ENCODE measurements at places on chromosomes 1 and 21. TPM values are rescaled to one million over a fixed set of nuclear protein-coding genes. Genes with fewer than 3 reads are reported as not detected.

DNA sequence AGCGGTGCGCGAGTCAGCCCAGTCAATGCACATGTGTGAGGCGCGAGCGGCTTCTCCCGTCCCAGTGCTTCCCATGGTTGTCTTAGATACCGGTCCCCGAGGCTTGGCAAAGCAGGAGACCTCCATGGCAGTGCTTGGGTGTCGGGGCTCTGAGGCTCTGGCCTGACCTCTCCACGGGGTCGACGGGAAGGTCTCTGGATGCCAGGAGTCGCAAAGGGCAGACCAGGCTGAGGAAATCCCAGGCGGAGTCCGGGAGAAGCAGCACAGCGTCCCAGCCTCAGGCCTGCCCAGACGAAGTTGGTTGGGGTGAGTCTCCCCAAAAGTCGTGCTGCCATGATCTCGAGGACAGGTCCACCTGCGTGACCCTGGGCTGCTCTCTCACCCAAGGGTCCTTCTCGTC, 3881.6 kb downstream of the SRGAP2C start:
- DNase-seq, result no peak

DNA sequence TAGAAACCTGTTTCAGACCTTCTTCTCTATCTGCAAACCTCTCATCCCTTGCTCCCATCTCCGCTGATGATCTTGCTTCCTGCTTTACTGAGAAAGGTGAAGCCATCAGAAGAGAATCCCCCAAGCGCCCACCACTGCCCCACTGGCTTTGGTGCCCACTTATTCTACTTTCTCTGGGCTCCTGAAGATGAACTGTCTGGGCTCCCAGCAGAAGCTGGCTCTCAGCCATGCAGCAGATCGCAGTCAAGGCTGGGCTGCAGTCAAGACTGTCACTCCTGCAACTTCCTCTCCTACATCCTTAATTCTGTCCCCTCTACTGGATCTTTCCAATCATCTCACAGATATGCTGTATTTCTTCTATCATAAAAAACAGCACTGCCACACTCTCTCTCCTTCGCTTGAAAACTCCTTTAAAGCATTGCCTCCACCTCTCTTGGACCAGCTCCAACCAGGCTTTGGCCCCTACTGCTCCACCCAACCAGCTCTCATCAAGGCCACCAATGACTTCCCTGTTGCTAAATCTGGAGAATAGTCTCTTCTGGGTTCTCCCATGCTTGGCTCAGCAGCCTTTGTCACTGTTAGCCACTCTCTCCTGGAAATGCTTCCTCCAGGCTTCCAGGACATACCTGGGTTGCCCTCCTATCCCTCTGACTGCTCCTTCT, 25.8 kb downstream of the TRIM62 start:
- DNase-seq, result no peak

GRCh38 chr1:52534928-52535764, 17.7 kb downstream of the TUT4 start:
- no peak for DNase-seq

DNA sequence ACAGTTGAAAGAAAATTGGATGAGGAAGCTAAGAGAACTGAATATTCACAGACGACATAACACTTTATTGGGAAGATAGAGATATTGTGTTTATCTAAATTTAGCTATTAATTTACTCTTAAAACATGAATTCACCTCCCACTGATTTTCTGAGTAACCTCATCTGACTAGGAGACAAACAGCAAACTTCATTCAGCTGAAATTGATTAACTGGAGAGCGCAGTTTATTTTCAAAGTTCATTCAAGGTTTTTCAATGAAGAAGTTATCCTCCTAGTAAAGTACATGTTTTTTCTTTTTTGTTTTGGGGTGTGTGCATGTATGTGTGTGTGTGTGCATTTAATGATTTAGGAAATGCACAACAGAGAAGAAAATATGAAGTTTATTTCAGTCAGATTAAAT, 215.0 kb downstream of the KCNT2 start:
- DNase-seq, result no peak

GRCh38 chr1:191558379-191558778, 599.9 kb upstream of the RGS18 start:
- DNase-seq, result no peak

GRCh38 chr1:116971258-116971860, 30.2 kb upstream of the CD101 start:
- no peak for DNase-seq

GRCh38 chr1:98385652-98386051, 275.9 kb upstream of the SNX7 start:
- DNase-seq, result no peak

- no peak for DNase-seq
These were observed 151.0 kb downstream of the FMN2 start for GRCh38 chr1:240242601-240243144.

- DNase-seq, result peak; percentile 74
These were observed 28.6 kb downstream of the AKNAD1 start for GRCh38 chr1:108828074-108828961.

GRCh38 chr1:100077531-100077930, 55.2 kb downstream of the SASS6 start:
- DNase-seq, result no peak

- DNase-seq, result no peak
These were observed 276.4 kb upstream of the B3GALT2 start for GRCh38 chr1:193462629-193463320.

GRCh38 chr1:8889925-8890785, 11.7 kb upstream of the ENO1 start:
- peak; percentile 83 for DNase-seq

The ERICH3 gene
- total RNA-seq, result not detected

The SLC16A4 gene
- 412 TPM for total RNA-seq

The LINGO4 gene
- not detected for total RNA-seq

The LPAR3 gene
- 0.57 TPM for total RNA-seq

The RNF186 gene
- total RNA-seq, result not detected

The IFI44L gene
- total RNA-seq, result 16.1 TPM

The KIAA1614 gene
- total RNA-seq, result 0.20 TPM

Measured in NCI-H460 (cell line).